ENCODE measurements at places on chromosomes 5 and 9.

- DNase-seq, result no peak
These were observed 128.9 kb downstream of the PDE8B start for GRCh38 chr5:77339337-77339890.

DNA sequence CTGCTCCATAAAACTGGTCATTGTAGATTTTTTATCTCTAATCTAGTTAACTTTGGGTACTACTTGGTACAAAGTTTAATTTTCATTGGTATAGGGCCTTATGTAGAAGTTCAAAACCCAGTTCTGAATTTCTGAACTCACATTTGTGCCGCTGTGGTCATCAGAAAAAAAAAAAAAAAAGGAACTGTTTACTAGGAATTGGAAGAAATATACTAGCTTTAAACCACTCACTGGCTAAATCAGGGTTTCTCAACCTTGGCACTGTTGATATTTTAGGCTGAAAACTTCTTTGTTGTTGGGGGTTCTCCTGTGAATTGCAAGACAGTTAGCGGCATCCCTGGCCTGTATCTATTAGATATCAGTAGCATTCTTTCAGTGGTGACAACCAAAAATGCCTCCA, 4.1 kb upstream of the ZFYVE16 start:
- no peak for DNase-seq

GRCh38 chr5:170312666-170313065, 15.1 kb upstream of the LCP2 start:
- no peak for DNase-seq

DNA sequence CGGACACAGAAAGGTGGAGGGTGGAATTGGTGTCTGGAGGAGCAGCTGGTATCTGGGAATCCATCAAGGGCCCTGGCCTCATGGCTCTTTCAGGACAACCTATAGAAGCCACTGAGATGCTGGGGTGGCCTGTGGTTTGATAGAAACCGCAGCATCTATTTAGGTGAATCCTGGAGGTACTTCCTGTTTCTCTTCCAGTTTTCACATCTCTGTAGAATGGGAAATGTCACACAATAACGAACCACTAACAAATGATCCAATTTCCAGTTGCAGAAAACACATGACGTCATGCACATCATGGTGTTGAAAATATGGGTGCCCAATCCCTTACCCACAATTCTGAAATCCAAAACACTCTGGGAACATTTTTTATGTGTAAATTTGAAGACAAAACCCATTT, 52.2 kb downstream of the ROPN1L start:
- no peak for DNase-seq

DNA sequence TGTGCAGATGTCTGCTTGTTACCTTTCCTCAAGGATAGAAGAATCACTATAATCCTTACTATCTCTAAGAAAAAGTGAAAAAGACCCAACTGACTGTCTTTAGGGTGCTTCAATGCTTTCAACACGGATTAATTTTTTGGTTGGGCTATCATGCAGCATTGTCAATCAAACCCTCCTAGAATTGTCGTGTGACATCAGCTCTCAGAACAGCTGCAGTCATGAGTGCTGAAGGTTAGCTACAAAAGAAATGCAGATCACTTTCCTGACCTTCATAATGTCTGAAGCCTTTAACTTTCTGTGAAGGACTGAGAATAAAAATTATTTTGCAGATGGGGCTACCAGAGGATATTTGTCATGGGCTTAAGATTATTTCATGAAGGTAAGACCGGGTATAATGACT, 107.9 kb upstream of the EFNA5 start:
- DNase-seq, result no peak

GRCh38 chr9:18910435-18910834, 122.6 kb downstream of the SAXO1 start:
- no peak for DNase-seq

GRCh38 chr9:88818495-88819201, 172.6 kb upstream of the S1PR3 start:
- DNase-seq, result no peak

DNA sequence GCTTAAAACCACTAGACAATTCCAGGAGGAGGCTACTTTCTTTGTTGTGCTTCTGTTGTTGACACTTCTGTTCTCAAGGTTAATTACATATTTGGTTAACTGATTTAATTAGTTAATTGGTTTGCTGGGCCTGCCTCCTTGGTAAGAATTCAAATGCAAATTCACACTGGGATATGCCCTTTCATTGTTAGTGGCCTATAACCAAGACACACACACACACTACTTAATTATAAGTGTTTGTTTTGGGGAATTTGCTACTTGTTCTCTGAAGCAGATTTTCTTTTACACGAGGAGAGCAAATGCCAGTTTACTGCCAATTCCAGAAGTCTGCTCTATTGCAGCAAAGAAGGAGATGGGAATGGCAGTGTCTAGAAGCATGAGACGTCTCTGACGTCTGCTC, 101.6 kb upstream of the BASP1 start:
- no peak for DNase-seq

DNA sequence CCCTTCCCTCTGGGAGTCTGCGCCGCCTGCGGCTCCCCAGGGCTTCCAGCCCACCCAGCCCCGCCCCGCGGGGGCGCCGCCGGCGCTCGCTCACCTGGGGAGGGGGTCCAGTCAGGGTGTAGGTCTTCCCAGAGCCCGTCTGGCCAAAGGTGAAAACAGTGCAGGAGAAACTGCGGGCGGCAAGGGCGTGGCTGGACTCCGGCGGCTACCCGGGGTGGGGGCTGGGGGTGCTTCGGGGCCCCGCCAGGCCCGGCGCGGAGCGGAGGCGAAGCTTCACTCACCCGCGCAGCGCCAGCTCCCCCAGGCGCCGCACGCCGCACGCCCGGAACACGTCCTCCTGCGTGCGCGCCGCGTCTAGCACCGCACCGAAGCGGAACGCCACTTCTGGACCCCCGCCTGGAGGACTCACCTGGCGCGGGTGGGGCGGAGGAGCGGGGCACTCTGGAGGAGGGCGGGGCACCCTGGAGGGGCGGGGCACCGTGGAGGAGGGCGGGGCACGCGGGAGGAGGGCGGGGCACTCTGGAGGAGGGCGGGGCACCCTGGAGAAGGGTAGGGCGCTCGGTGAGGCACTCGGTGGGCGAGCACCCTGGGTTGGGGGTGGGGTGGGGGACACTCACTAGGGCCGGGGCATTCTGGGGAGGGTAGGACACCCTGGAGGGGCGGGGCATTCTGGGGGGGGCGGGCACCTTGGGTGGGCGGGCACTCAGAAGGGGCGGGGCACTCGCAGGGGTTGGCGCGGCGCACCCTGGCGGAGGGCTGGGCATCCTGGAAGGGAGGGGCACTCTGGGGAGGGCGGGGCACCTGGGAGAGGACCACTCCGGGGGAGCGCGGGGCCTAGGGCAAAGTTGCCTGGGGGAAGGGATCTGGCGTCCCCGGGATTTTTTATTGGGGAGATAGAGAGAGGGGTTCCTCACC, 814 bp downstream of the KIF12 start:
- DNase-seq, result no peak

DNA sequence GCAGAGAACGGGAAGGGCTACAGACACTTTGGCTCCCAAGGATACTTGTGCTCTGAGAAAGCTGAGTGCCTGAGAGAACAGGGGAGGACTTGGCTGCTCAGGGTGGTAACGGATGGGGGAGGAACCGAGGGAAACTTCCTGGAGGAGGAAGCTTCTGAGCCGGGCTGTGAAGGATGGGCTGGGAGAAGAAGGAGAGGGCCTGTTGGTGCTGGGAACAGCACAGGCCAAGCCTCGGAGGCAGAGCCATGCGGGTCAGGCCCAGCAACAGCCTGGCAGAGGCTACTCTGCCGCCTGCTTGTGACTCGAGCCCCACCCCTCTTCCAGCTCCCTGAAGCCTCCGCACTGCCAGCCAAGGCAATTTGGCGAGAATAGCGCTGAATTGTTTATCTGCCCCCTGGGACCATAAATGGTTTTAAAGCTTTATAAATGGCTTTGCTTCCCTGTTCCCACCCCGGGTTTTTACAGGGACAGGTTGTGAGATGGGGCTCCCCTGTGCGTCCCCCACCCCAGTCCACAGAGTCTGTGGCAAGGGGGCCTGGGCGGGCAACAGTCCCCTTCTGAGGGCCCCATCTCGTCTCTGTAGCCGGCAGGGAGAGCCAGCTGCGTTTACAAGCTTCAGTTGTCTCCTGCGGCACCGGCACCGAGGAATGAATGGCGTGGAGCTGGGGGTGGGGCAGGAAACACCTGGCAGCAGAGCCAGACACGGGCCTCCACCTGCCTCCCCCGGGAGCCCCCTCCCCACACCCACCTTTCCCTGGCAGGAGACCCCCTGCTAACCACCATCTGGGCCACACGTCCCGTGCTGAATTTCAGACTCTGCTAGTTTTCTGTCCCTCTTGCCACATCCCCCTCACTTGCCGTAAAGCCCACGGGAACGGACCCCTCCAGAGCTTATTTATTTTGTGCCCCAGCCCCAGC, 24.4 kb downstream of the FAM163B start:
- no peak for DNase-seq

DNA sequence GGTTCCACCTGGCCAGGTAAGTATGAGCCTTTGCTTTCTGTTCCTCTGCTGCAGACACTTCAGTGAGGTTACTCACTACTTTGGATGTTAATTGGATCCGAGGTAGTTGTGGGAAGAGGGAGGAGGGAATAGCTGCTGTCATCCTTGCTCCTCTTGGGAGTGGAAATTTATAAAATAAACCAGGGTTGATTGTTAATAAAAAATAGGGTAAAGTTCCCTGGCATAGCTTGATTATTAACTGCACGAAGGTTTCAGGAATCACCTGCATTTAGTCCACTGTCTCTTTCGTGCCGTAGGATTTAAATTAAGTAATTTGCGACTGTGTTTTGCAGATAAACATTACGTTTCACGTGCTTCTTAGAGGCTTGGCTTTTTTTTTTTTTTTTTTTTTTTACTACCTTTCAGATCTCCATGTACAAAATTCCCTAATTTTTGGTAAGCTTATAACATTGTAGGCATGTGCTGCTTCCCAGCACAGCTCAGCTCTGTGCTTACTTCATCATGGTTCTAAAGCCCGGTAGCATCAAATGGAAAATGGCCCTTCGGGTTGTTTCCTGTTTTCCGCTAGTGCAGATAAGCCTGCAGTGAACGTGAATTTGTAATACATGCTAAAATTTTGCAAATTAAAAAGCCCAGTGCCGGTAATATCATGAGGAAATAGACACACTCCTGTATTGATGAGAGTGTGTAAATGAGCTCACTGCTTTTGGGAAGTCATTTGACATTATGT, 26.9 kb upstream of the LTC4S start:
- no peak for DNase-seq

GRCh38 chr5:139215107-139215975, 17.2 kb upstream of the SIL1 start:
- DNase-seq, result no peak

- peak; percentile 75 for DNase-seq
These were observed 57.2 kb upstream of the RNF130 start for GRCh38 chr5:180128671-180129261.

- DNase-seq, result no peak
These were observed 289.6 kb downstream of the SEC61B start for GRCh38 chr9:99511723-99512122.

DNA sequence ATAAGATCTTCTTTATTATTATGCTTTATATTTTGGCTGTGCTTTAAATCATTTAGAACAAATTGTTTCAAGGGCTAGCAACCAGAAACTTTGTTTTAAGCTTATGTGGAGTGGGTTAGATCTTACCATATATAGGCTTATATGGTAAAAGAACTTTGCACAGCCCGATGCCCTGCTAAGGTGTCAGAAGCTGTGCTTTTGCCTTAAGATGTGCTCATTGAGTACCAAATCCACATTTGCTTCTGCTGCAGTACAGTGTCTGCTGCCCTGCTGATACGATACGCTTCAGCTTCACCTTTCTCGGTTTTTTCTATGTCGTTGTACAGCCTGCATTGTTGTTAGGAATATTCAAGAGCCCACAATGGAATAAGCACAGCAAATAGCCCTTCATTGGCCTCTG, 34.8 kb downstream of the CD180 start:
- no peak for DNase-seq

GRCh38 chr9:107833295-107833694, 343.7 kb upstream of the KLF4 start:
- DNase-seq, result no peak

DNA sequence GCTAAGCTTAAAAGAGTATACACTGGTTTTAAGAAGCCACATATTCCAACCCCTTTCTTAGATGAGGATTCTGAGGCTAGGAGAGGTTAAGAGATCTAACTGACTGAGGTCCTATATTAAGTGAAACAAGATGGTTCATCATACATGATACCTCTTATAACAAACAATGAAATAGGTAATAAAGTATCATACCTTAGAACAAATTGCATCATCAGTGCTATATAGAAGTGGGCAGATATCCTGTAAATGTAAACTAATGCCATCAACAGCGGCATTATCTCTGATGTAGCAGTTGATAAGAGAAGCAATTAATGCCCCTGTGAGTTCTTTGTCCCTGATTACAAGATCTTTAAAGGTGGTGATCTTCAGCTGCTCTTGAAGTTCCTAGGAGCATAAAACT, 60.5 kb downstream of the NUP155 start:
- no peak for DNase-seq

DNA sequence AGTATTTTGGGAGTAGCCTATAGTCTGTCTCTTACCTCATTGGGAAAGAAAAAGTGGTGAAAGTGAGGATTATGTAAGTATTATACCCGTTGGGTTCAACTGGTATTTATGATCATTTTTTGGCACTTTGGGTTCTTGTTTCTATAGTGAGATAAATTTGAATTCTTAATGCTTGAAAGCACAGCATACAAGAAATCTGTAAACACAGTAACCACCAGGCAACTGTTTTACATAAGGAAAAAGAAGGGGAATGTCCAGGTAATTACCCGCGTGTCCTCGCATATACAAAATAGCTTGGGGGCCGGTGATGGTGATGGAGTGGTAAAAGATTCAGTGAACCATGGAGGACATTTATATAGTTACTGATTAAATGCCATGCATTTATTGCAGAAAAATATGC, 60.5 kb downstream of the BASP1 start:
- DNase-seq, result no peak

Data from dorsolateral prefrontal cortex (tissue), 122 donors.